SK-N-SH (cell line): ENCODE measurements at places on chromosomes 5 and 9. TPM values are rescaled to one million over a fixed set of nuclear protein-coding genes. Genes with fewer than 3 reads are reported as not detected.

DNA sequence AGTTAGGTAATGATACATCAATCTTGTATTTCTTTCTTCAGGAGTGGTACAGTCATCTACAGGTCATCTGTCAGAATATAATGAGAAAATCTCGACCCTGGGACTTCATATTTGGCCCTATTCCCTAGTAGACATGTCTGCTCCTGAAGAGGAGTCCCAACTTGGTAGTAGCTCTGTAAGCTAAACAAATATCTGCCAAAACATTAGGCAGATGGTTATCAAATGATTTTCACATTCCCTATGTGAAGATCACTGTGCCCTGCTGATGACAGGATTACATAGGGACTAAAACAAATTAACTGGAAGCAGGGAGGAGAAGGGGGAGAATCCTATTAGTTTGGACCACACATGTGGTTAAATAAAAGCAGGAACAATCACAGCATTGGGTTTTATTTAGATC is 138.6 kb upstream of the NFIB start:
- DNase-seq = peak; percentile 46

- no peak for DNase-seq
These were observed 7.9 kb upstream of the ENG start for GRCh38 chr9:127862075-127863011.

DNA sequence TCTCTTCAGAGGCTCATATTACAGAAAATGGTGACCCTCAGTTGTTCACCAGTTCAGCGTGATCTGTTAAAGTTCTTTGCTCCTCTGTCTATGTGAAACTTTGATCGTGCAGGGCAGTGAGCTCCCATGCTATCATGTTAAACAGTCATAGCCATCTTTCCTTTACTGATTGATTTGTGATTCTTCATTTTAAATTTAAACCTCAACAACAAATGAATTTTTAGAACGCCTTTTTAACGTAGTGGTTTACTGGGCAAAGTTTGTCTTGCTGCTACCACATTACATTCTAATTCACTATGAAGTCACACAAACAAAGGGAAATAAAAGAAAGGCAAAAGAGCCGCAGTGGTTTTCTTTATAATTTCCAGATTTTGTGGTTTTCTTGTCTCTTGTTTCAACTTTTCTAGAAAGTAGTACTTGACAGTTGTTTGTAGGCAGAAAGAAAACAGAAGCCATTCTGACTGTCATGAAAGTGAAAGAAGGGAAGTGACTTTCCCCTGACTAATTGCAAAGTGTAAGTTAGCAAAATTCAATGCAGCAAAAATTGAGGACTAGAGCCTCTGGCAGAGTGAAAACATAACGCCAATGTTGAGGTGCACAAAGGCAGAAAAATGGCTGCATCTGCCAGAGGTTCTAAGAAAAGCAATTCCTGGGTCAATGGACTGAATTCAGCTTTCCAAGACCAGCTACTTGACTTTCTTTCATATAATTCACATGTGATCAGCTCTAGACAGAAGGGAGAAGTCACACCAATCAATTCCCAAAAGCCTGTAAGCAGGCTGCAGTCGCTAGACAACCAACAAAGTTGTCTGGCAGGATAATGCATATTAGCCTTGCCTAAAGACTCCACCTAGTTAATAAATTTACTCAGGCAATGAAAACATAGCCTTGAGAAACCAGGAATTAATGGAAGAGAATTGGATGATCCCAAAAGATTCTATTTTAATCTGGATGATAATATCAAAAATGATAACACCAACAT is 7.1 kb upstream of the IFNA6 start:
- no peak for DNase-seq

DNA sequence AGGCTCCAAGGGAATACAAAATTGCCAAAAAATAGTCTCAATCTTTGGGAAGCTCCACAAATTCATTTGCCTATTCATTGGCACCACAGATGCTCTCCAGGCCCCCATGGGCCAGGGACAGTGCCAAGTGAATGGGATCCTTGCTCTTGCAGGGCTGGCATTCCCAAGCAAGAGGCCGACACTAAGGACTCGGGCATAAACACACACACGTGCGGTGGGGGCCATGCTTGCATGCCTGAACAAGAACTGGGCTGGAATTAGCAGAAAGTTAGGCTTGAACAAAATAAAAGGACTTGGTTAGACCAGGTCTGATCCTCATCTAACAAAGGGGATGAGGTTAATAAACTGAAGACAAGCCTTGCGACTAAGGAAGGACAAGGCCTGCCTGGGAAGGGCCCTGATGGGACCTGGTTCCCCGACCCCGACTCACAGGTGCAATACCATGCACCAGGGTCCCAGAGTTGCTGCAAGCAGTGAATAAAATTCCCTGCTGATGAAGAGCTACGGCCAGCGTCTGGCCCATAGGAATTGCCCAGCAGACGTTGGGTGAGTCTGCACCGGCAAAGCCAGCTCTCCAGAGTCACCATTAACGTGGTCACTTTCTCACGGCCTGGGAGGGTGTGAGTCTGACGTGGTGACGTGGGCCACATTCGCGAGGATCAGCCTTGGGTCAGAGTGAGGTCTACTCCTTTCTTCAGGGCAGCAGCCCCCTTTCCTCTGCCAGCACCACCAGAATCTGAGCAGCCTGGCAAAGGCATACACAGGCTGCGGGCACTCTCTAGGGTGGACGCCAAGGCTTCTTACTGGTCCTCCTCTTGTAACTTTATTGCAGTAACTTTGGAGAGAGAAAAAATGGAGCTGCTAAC is 77.4 kb upstream of the FCN1 start:
- no peak for DNase-seq

The GHR gene
- 0.02 and 0.03 TPM in 2 replicates for polyA plus RNA-seq

The PCDHB8 gene
- polyA plus RNA-seq = 3.0 and 3.4 TPM in 2 replicates

The AHRR gene
- 0.71 and 0.99 TPM in 2 replicates for polyA plus RNA-seq
